ENCODE measurements at places on chromosomes 2 and 18.

DNA sequence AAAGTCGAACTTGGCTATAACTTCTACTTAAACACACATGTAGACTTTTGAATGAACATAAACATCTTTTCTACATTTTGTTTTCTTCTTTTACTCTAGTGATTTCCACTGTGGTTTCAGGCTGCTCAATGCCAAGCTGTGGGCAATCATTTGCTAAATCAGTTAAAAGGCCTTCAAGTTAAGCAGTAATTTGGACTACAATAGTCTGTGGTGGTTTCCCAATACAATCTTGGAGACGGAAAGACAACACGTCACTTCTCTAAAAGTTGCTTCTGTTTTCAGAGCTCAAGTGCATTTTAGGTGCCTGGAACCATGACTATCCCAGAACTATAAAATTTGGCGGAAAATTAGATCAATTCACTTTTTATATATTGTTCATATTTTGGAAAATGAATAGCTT is 69.4 kb downstream of the TXNL1 start:
- no peak for DNase-seq

GRCh38 chr2:167132066-167132465 is 243.8 kb downstream of the XIRP2 start:
- DNase-seq = no peak

- no peak for DNase-seq
These were observed 152.0 kb upstream of the SLC1A4 start for GRCh38 chr2:64837116-64837731.

- no peak for DNase-seq
These were observed 46.1 kb downstream of the SDC1 start for GRCh38 chr2:20178666-20179465.

- no peak for DNase-seq
These were observed 430.5 kb upstream of the ETAA1 start for GRCh38 chr2:66966631-66967030.

DNA sequence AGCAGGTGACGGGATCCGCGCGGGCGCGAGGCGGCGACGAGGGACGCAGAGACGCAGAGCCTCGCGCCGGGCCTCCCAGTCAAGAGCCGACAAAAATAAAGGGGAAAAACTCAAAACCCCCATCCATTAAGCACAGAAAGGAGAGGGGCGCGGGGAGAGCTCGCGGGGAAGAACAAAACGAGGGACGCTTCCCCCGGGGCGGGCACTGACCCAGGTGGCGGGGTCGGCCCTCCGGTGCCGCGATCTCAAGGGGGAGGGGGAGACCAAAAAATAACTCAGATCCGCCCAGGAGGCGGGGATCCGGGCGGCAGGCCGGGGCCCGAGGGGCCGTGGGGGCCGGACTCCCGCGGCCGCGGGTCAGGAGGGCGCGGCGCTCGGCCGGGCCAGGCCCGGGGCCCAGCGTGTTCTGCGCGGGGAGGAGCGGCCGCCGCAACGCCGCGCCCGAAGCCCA is 597 bp downstream of the RNF103 start:
- no peak for DNase-seq

- peak; percentile 16 for DNase-seq
These were observed 263.7 kb upstream of the SPOPL start for GRCh38 chr2:138237667-138238384.

Data from left renal pelvis (tissue), 4 donors.